ENCODE measurements at places on chromosomes 4 and X.
A peak's percentile ranks its signal among the peaks of the same experiment; 100 is the strongest.

DNA sequence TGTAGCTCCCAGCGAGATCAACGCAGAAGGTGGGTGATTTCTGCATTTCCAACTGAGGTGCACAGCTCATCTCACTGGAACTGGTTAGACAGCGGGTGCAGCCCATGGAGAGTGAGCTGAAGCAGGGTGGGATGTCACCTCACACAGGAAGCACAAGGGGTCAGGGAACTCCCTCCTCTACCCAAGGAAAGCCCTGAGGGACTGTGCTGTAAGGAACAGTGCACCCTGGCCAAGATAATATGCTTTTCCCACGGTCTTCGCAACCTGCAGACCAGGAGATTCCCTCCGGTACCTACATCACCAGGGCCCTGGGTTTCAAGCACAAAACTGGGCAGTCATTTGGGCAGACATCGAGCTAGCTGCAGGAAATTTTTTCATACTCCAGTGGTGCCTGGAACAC lies 216.4 kb upstream of the TET2 start:
- DNase-seq = no peak

GRCh38 chr4:7912826-7913225 lies 26.8 kb downstream of the AFAP1 start:
- no peak for DNase-seq

DNA sequence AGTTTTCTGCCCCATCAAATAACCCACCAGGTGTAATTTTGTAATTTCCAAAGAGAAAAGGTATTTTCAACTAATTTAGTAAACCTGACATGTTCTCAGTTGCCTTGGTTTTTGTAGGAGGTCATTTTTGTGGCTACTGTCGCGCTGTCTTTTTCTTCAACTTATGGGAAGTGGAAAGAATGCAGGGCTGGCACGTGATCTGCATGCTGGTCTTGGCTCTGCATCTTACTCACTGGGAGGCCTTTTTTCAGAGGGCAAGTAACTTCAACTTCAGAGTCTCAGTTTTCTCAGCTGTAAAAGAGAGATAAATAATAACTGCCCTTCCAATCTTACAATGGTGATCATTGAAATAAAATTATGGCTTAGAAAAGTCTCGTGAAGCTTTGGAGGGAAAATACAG lies 109.9 kb upstream of the SMIM10 start:
- no peak for DNase-seq

- DNase-seq = no peak
Measured at GRCh38 chrX:34377645-34378044, 245.5 kb upstream of the FAM47A start.

DNA sequence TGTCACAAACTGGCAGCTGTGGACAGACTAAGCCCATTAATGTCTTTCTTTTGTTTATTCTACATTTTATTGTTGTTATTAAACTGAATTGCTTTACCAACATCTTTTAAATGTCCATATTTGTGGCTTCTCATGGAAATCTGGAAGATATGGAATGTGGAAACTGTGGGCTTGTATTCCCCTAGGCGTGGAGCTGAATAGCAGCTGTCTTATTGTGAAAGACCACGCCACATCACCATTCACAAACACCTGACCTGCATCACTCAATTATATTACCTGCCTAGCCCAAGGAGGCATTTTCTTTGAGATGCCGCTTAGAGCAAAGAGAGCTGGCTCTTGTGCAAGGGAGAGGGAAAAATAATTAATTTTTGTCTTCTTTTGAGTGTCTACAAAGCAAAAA lies 96.9 kb upstream of the GPRIN3 start:
- DNase-seq = peak; percentile 39

GRCh38 chr4:42412251-42412650 lies 15.0 kb downstream of the SHISA3 start:
- no peak for DNase-seq

GRCh38 chr4:118783887-118784286 lies 52.0 kb downstream of the SEC24D start:
- no peak for DNase-seq

- DNase-seq = peak; percentile 61
Measured at GRCh38 chr4:3047464-3048286, 26.7 kb downstream of the HTT-AS start.

GRCh38 chr4:42150653-42151567 lies 1.5 kb downstream of the BEND4 start:
- no peak for DNase-seq

DNA sequence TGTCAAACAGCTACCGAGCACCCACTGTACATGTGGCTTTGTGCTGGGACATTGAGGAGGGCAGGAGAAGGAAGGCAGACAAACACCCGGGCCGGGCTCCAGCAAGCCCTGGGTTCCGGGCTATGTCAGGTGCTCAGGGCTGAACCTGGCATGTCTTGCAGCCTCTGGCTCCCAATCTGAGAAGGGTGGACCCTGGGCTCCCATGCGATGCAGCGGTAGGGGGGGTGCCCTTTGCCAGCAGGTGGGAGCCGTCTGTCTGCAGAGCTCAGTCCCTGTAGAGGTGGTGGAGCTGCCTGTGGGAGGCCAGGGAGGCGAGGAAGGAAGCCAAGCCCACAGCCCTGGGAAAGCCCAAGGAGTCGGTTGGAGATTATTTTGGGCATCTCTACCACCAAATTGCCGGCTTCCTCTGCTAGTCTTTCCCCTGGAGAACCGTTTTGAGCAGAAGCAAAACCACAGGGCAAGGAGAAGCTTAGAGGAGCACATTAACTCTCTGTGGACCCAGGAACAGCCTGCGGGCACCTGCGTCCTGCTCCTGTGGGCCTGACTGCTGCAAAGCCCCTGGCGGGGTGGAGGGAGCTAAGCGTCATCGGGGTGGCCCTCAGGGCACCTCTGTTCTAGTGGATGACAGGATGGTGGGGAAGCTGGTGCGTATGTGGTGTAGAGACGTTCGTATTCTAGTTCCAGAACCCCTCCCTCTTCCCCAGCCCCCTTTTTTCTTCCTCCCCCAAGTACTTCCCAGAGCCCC lies 10.3 kb downstream of the CPZ start:
- DNase-seq = no peak

- DNase-seq = no peak
Measured at GRCh38 chr4:159013692-159014091, 89.2 kb upstream of the RAPGEF2 start.

DNA sequence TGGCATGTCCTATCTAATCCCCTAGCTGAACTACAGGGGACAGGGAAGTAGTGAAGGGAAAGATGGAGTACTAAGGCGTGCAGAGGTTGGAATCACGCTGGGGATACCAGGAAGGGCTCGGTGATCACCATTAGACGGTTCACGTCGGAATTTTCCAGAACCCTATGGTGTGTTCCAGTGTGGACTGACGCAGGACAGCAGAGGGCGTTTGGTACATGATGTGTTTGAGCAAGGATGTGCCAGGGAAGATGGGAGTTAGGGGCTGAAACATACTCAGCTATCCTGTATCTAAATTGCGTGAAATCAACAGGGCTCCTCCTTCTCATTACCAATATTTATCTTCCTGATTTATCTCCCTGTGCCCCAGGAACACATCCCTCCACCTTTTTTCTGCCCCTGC lies 33.7 kb downstream of the PRPS2 start:
- DNase-seq = no peak

GRCh38 chr4:173214661-173215060 lies 46.0 kb downstream of the GALNT7 start:
- DNase-seq = no peak

- no peak for DNase-seq
Measured at GRCh38 chr4:130576218-130576617, 1480.3 kb downstream of the C4orf33 start.

GRCh38 chr4:147633113-147633512 lies 15.9 kb downstream of the TMEM184C start:
- no peak for DNase-seq

GRCh38 chrX:77564823-77565222 lies 117.6 kb downstream of the FGF16 start:
- DNase-seq = no peak

GRCh38 chr4:173556398-173557131 lies 26.5 kb upstream of the HAND2 start:
- no peak for DNase-seq

GRCh38 chr4:136032391-136032790 lies 1499.9 kb downstream of the PCDH18 start:
- no peak for DNase-seq

GRCh38 chr4:40515398-40516293 lies 114.0 kb downstream of the RBM47 start:
- DNase-seq = peak; percentile 75

DNA sequence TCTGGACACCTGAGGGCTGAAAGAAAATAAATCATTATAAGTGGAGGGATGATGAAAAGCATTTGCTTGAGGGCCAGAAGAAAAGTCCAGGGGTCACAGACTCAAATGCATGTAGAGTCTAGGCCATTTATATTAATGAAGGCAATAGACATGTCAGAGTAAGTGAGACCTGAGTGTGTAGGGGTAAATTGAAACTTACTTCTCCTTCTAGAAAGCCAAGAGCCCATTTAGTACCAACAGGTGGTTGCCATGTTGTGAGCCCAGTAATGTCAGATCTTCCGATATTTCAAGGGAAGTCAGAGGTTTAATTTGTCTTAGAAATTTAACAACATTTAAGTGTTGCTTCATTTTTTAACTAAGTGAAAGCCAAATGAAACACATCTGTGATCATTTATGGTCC lies 166.1 kb upstream of the SLIT2 start:
- DNase-seq = no peak

DNA sequence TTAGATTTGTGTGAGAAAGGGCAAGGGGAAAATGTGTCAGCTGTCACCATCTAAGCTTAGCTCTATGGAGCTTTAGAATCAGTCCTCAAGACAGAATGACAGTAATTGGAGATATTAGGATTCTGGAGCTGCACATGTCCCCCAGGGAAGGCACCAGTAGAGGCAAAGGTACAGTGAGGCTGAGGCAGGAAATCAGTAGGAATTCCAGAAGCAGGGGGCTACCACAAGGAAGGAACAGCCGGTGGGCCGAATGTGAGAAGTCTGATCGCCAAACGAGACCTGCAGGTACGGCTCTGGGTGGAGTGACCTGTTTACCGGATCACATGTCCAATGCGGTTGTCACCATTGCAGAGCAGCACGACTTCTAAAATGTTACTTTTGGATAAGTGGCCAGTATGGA lies 52.6 kb downstream of the RNF150 start:
- DNase-seq = no peak

DNA sequence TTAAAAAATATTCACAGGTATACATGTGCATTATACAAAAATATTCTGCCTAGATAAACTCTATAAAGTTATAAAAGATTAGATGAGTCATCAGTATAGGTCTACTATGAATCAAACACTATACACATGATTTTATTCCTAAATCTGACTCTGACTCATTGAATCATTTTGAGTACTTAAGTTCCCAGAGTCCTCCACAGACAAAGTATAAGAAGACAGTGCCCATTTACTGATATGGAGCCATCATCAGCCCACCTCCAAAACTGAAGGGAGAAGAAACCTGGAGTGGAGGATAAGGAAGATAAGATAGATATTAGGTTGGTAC lies 28.7 kb upstream of the ANTXR2 start:
- DNase-seq = no peak

DNA sequence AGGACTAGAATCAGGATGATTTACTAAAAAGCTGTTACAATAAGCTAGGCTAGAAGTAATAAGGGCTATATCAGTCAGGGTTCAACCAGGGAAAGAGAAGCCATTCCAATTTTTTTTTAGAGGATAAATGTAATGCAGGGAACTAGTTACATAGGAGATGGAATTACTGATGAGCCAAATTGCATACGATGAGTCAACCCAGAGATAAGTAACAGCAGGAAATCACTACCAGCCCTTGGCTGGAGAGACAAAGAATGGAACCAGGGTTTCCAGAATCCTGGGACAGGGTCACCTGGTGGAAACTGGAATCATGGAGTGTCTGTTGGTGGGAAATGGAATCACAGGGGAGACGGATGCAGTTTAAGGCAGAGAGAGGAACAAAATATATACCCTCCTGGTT lies 13.1 kb upstream of the MAGEA4 start:
- no peak for DNase-seq

- no peak for DNase-seq
Measured at GRCh38 chr4:2172161-2172560, 69.8 kb downstream of the HAUS3 start.

- DNase-seq = no peak
Measured at GRCh38 chrX:40644176-40644575, 3.2 kb downstream of the CXorf38 start.

DNA sequence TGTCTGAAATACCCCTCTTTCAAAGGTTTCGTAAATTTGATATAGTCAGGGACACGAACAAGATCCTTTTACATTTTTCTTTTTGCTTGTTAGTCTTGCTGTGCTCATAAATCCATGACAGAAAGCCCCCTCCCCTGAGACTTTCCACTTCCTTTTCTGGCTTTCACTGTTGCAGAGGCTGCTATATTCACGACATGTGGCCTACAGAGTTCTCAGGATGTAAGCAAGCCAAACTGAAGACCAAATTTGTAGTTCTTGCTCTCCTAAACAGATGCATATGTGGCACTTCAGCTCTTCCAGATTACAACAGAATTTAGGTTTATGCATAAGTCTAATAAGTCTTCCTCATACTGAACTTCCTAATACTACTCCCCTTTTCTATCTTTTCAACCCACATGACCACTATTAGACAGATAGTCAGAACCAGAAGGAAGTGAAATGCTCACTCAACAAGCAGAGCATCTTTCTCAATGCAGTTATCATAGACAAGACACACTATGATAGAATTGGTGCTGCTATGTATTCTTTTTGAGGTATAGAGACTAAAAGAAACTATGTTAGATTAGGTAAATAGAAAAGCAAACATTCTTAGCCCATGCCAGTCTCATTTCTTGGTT lies 15.0 kb downstream of the BTK start:
- DNase-seq = no peak

DNA sequence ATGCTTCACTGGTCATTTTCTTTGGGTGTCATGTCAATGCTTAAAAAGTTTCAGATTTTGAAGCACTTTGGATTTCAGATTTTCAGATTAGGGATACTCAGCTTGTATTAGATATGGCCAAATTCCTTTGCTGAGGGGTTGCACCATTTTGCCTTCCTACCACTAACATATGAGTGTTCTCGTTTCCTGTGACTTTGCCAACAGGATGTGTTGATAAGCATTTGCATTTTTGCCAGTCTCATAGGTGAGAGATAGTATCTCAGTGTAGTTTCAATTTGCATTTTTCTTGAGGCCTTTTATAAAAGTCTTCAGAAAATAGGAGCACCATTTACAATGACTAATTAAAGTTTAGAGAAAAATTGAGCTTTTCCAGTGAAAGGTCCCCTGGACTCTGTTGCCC lies 71.6 kb upstream of the CLCN4 start:
- DNase-seq = no peak

- DNase-seq = no peak
Measured at GRCh38 chr4:159158083-159158617, 55.3 kb downstream of the RAPGEF2 start.

DNA sequence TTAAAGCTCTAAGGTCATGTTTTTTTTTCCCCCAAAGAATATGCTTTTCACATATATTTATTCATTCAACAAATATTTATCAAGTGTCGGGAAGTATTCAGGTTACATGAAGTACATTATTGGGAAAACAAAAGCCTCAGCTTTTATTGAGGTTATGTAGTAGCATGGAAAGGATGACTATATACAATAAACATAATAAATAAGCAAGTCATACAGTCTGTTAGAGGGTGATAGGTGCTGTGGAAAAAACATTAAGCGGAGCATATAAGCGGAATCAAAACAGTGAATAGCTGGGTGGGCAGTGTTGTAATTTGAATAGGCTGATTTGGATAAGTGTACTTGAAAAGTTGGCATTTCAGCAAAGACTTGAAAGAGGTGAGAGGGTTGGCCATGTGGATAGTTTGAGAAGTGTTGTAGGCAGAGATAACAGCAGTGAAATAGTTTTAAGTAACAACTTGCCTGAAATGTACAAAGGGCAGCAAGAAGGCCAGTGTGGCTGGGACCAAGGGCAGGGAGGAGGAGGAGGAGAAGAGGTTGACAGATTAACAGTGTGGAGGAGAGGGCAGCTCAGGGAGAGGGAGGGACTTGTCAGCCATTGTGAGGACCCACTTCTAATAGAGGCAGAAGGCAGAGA lies 558.7 kb downstream of the SPRY1 start:
- DNase-seq = no peak

Measured in SW480 (cell line).